ENCODE measurements at places on chromosomes 5 and 9.

DNA sequence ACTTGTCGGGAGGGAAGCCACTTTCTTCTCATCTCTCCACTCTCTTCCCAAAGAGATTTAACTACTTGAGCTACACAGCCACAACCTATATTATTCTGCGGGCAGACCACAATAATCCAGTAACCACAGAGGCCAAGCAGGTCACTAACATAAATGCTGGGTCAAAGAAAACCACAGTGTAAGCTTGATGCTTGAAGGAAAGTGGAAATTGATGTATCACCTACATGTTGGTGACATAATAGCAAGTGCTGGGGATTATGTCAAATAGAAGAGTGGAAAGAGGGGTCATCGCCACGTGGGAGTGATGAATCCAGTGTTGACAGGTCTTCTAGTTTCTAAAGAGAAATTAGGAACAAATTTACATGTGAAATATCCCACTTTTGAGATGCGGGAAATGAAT is 40.9 kb downstream of the RFK start:
- DNase-seq: no peak

- DNase-seq: no peak
Measured at GRCh38 chr5:150642991-150643710, 2.7 kb downstream of the SYNPO start.

DNA sequence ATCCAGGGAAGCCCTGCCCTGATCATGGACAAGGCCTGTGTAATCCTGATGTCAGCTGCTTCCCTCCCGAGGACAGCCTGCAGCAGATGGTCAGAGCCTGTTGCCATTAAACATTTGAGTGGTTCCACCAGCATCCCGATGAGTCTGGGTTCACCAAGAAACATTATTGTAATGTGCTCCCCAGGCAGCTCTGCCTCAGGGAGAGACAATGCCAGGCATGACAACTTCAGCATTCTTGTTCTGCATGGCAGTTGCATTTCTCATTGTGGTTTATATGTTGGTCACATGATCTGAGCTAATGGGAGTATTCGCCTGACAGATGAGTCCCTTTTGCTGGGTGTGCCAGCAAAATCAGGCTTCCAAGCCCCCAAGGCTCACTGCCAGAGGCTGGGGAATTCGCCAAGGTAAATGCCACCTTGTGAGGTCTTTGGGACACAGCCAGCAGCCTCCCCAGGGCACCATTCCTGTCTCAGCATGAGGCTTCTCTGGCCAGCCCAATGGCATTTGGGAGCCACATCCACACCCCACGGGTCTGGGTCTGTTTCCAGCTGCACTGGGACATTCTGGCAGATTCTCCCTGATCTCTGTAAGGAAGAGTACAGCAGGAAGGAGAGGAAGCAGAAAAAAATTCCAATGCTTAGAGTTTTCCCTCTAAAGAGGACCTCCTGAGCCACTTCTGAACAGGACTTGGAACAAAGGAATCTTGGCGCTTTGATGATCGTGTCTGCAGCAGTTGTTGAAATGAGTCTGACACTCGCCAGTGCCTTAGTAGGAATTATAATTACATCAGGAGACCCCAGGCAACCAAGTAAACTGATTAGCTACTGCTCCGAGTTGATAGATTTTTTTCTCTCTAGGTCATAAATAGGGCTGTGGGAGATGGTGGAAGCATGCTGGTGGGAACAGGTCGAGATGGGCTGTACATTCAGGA is 18.7 kb downstream of the KCNIP1 start:
- DNase-seq: no peak

DNA sequence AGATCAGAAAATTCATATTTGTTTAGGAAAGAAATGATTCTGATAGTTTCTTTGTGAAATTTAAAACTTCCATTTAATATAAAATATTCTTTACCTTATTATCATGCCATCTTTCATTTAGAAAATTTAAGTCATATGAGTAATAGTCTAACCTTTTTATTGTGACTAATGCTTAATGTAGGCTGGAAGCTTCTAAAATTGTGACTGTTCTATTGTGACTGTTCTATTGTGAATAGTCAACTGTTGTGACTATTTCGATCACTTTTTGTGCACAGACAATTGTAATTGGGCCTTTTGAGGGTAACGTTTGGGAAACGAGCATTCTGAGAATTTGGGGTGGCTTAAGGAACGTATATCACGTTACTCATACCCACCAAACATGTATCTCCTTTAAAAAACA is 100.0 kb downstream of the PARP8 start:
- DNase-seq: no peak

GRCh38 chr5:7629561-7629960 is 221.4 kb downstream of the CFAP90 start:
- DNase-seq: no peak

GRCh38 chr9:89433826-89434225 is 64.1 kb downstream of the SEMA4D start:
- DNase-seq: no peak

DNA sequence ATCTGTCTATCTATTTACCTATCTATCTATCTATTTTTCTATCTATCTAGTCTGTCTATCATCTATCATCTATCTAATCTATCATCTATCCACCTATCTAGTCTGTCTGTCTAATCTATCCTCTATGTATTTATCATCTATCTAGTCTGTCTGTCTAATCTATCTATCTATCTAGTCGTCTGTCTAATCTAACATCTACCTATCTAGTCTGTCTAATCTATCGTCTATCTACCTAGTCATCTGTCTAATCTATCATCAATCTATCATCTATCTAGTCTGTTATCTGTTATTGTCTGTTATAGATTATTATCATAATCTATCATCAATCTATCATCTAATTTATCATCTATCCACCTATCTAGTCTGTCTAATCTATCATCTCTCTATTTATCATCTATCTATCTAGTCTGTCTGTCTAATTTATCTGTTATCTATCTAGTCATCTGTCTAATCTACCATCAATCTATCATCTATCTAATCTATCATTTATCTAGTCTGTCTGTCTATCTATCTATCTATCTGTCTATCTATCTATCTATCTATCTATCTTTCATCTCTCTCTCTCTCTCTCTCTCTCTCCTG is 80.2 kb upstream of the ZNF618 start:
- no peak for DNase-seq

DNA sequence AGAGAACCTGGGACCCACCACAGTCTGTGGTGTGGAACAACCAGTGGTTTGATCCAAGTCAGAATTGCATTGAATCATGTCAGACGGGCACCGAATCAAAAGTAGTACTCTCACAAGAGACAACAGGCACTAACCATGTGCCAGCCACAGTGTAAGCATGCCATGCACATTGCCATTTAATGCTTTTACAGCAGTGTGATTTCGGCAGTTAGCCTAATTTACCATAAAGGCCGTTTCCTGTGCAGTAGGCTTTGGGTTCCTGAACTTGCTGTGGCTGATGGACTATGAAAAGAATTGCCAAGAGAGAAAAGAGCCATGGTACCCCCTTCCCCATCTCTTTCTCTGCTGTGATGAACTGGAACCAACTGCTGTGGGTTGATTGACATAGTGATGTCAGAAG is 540.6 kb downstream of the EBF1 start:
- no peak for DNase-seq

DNA sequence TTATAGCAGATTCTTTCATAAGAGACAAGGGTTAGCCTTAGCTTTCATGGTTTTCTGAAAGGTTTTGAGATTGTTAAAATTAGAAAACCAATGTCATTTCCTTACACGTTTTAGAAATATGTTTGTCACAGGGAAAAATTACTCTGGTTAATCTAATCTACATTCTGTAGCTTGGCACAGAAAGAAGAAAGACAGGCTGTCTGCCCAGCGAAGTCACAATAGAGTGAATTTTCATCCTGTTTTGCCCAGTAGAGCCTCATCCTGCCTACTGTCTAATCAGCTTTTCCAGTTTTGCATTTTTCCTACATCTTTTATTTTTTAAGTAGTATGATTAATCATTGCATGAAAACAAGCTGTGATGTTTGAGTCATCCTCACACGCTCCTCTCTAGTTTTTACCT is 688.8 kb downstream of the MTRR start:
- no peak for DNase-seq

DNA sequence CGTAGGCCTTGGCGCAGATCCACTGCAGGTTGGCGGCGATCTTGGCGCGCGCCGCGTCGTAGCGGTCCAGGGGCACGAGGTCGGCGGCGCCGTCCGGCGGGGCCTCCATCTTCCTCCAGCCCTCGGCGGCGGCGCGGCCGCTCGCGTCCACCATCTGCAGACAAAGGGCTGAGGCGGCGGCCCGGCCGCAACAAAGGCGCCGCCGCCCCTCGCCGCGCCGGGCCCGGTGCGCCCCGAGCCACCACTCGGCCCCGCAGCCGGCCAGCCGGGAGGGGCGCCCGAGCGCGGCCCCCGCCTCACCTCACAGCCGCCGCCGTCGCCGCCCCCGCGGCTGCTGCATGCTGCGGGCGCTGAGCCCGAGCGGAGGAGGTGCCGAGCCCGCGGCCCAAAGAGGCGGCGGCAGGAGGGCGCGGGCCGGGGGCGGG is 328 bp downstream of the CAMSAP1 start:
- no peak for DNase-seq

DNA sequence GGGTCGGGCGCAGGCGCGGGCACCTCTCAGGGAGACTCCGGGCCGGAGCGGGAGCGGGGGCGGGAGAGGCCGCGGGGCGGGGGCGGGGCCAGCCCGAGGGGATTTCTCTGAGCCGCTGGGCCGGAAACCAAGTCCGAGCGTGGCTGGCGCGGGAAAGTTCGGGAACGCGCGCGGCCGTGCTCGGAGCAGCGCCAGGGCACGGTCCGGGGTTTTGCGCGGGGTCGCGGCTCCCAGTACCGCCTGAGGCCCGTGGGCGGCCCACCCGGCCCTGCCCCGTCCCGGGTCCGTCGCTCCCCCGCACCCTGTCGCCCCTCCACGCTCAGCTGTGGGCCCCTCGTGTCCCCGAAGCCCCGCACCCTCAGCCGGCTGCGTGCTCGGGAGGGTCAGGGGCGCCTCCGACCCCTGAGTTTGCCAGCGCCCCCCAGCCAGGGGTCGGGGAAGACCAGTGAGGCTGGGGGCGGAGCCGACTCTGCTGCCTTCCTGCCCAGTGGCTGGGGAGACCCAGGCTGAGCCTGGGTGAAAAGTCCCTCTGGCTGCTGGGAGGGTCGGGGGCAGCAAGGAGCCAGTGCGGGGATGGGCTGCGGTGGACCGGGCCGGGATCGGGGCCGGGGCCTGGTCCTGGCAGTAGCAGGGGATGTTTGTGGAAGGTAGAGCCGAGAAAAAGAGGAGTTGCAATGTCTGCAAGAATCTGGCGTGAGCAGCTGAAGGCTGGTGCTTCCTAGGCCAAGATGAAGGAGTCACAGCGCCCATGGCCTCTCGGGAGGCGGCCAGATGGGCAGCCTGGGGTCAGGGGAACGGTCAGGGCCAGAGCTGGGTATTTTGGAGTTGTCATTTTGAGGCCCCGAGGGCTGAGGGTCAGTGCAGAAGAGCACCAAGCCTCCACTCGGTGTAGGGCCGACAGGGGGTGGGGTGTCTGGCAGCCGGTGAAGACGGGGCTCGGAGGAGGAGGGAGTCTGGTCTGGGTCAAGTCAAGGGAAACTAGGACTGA is 588 bp downstream of the TRAF2 start:
- no peak for DNase-seq

- DNase-seq: no peak
Measured at GRCh38 chr9:136686534-136686793, 793 bp downstream of the AGPAT2 start.

GRCh38 chr5:132254321-132254977 is 3.0 kb upstream of the PDLIM4 start:
- DNase-seq: no peak

DNA sequence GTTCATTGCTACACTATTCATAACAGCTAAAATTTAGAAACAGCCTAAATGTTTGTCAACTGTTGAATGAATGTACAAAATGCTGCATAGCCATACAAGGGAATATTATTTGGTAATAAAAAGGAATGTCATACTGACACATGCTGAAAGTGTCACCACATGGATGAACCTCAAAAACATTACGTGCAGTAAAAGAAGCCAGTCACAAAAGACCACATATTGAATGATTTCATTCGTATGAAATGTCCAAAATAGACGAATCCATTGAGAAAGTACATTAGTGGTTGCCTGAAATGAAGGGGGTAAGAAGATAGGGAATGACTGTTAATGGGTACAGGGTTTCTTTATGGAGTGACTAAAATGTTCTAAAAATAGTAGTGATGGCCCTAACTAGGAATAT is 11.6 kb upstream of the ECM2 start:
- no peak for DNase-seq

DNA sequence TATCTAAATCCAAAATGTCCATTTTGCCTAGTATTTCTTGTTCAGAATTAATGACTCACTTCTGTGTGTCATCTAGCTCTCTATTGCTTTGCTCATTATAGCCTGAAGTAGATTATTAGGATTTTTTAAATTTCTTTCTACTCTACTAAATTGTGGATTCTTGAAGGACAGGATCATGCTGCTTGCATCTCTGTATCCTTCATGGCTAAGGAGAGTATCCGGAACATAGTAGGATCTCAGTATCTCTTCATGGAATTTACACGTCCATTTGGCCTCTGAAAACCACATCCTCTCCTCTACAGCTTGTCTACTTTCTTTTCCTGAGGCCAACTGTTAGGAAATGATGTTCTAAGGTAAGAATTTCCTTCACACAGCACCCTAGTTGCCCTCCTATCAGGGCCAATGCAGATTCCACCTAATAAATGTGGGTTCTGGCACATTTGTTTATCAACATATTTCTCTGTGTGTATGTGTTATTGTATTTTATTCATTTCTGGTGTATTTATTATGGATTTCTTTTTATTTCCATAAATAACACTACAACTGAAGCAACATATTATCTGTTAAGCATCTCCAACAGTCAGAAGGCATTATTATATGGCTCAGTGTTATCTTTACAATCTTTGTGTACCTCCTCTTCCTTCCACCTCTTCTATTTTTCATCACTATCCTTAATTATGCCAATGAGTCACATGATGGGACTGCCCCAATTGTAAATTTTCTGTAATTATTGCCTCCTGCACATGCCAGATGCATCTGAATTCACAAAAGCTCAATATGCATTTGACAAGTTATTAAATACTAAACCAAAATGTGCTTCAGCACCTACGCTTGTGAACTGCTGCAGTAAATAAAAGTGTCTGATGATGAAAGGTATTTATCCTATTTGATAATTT is 557.8 kb upstream of the TLE4 start:
- no peak for DNase-seq

DNA sequence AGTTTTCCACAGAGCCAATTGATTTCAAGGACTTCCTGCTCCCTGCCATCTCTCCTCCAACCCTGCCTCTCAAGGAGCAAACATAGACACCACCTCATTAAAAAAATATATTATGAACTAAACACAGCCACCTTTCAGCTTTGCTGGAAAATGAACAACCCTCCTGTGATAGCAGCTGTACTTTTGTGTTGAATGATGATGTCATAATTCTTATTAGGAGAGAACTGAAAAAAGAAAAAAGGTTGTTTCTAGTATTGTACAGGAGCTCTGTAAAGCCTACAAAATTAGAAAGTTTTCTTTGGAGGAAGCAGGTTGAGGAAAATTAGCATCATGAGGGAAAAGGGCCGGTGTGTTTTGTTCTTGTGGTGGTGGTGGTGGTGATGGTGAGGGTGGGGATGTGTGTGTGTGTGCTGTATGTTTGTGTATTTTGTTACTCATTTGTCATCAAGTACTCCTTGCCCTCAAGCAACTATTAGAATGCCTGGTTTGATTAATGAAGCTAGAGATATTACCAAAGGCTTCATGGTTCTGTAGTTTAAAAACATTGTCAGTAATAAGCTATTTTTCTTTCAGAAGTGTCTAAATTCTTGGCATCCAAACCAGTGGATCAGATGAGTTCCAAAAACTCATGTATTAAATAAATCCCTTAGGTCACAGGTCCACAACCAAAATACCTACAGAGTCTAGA is 405.9 kb downstream of the TLE4 start:
- DNase-seq: no peak
